ENCODE measurements at places on chromosomes 12 and 14. TPM values are rescaled to one million over a fixed set of nuclear protein-coding genes. Genes with fewer than 3 reads are reported as not detected.

DNA sequence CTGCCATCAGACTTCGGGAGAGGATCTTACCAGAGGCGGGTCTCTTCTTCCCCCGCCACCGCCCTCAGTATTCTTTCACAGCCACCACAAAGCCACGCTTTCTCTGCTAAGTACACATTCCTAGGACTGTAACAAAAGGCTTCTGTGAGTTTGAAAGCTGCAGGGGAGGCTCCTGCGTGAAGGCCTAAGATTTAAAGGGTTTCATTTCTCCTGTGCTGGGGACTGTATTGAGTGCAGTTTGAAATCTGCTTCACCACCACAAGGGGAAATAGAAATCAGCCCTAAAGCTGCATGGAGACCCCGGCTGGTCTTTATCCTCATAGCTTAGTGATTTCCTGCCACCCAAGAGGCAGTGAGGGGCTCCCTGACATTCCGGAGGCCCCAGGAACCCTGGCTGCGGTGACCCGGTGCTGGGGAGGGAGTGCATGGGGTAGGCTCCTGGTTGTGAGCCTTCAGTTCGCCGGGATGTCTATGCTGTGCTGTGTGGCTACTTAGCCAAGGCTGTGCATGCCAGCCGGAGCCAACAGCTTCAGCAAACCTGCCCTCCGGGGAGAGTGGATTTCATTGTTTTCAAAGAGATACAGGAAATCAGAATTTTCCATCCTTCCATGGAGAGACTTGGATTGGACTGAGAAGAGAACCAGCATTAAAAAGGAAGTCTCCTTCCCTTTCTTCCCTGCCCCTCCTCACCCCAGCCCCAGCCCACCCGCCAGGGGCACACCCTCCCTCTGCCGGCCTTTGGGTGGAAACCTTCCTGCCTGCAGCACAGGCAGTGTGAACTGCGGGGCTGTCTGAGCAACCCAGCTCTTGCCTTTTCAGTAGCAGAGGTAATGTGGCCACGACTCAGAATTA is 163.3 kb downstream of the ETV6 start:
- DNase-seq: peak; percentile 90

DNA sequence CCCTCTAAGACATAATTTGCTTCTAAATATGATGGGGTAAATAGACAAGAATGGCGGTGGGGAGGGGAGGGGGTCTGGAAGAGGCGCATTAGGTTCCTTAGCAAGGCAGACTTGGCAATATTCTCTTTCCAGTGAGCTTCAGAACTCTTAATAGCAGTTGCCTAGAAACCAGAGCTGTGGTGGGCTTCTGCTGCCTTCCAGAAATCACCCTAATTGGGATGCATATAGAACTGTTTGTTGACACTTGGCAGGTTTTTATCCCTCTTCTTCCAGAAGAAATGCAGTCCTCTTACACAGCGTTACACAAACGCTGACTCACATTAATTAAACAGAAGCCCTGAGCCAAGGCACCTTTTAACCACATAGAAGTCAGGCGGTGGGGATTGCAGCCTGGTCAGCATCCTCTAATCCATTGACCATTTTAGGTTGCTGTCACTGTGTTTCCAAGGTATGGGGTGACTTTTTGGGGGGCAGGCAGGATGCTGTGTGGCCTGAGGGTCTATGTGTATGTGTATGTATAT is 114.1 kb downstream of the CCDC60 start:
- DNase-seq: no peak

The HOXC4 gene
- total RNA-seq: 2.2 TPM

DNA sequence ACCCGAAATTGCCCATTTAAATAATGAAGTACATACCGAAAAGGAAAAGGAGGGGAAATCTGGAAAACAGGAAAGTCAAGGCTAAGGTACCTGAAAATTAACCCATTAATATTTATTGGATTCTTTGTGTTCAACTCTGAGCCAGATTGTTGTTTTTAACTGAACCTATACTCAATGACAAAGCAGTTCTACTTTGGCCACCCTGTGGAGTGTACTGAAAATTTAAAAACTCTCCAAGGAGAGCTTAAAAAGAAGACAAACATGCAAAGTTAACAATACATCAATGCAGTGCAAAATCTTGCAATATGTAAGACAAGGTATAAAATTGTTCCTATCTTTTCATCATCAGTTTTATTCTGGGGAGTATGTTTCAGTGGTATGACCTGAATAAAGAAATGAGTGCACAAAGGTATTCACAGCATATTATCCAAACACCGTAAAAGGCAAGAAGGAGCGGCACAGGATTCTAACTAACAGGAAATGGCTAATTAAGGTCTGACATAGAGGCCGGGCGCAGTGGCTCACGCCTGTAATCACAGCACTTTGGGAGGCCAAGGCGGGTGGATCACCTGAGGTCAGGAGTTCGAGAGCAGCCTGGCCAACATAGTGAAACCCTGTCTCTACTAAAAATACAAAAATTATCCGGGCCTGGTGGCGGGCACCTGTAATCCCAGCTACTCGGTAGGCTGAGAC is 1.7 kb downstream of the USP44 start:
- no peak for DNase-seq

DNA sequence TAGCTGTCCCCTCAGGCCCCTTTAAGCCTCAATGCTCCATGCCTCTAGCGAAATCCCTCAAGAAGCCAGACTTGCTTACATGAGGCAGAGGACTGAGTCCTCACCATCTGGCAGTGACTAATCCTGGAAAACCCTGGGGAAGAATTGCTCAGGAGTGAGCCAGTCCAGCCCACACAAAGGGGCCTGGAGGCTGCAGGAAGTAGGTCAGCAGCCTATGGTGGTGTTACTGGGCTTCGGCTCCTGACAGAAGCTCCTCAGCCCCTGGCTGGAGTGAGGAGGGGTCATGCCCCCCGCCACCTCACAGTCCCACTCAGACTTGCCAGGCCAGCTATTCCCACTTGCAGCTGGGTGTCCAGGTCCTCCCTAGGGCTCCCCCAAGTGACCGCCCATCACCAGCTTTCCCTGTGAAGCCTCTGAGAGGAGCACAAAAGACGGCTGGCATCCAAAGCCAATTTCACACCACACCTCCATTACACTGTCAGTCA is 250.5 kb downstream of the DPF3 start:
- peak; percentile 10 for DNase-seq

DNA sequence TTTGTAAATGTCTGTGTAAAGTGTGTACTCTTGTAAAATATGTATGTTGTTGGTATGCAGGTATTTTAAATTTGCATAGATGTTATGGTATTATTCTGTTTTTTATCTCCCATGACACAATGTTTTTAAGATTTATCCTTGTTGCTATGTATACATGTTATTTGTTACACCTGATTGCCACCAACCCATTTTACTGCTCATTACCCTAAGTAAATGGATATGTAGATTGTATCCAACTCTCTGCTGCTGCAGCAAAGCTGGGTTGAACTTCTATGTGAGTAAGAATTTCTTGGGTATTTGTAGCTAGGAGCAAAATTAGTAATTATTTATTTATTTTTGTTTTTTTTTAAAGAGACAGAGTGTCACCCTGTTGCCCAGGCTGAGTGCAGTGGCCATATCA is 6.2 kb downstream of the APAF1 start:
- no peak for DNase-seq

DNA sequence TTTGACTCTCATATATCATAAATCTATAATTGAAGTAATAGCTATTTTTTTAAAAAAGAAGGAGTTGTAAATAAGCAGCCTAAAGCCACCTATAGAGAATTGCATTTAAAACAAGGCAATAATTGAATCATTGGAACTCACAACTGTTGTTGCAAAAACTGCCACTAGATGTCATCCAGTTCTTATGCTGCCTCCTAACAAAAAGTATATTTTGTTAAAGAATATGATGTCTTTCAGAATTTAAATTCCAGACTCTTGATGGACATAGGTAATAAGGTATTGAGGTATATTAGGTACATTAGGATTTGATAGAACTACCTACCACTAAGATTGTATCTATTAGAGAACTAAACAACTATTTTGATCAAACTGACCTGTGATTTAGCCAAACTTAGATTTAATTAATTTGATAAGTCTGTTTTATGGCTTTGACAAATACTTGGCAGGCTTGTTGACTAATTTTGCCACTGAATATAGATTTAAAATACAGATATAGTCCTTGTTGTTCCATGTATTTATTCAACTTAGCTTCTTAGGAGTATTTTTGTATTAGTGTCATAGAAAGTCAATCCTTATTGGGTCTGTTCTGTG is 401.4 kb downstream of the RPL10L start:
- DNase-seq: peak; percentile 54

The GCH1 gene
- 3.9 TPM for total RNA-seq

The CLEC4C gene
- total RNA-seq: not detected

The ANKRD33 gene
- total RNA-seq: not detected

DNA sequence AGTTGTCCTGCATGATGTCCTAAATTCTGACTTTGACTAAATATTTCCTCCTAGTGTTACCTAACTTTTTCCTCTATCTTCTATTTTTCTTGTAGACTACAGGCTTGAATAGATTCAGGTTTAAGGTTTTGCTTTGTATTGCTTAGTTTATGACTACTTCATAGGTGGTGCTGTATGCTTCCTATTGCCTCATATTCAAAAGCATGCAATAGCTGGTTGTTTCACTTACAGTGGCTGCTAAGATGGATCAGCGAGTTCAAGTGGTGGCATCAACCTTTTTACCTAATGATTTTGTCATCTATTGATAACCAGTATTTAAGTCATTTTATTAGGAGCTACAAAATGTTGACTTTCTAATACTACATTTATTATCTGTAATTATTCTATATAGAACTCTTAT is 36.3 kb upstream of the BICD1 start:
- DNase-seq: no peak

GRCh38 chr14:105389976-105390848 is 8.1 kb upstream of the TEX22 start:
- DNase-seq: no peak

The MGP gene
- 402 TPM for total RNA-seq

The TEX22 gene
- total RNA-seq: 0.26 TPM

The CCDC38 gene
- total RNA-seq: 0.16 TPM

DNA sequence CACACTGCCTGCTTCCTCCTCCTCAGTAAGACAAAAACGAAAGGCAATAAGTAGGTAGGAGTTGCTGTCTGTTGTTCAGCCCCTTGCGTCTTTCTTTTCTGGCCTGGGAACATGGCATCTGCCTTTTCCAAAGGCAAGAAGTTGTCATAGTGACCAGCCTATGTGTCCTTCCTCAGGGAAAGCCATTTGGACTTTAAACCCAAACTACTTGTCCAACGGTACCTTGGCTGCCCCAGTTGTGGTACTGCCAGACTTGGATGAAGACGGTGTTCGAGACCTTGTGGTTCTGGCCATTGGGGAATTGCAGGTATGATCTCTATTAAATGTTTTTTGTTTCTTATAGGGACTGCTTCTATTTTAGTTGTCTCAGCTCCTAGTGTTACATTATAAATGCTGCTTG is 18.5 kb downstream of the FAM234B start:
- DNase-seq: no peak

The ANO2 gene
- total RNA-seq: 0.71 TPM

DNA sequence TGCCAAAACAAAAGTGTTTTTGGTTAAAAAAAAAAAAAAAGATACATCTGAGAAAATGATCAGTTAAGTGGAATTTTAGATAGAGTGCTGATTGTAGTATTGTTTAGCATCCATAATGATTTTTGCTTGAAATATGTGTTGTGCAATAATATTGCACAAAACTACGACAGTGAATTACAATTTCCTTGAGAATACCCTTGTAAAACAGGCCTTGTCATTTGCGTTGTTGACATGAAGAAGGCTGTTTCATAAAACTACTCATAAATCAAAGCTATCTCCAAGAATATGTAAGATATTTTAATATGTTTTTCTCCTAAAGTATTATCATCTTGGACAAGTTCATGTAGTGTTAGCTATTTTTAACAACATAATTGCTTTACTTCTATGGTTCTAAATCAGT is 1077.0 kb downstream of the LRFN5 start:
- DNase-seq: no peak

The SLC25A21 gene
- total RNA-seq: 1.8 TPM
